M059J (cell line): ENCODE measurements at places on chromosomes 6 and 20.

DNA sequence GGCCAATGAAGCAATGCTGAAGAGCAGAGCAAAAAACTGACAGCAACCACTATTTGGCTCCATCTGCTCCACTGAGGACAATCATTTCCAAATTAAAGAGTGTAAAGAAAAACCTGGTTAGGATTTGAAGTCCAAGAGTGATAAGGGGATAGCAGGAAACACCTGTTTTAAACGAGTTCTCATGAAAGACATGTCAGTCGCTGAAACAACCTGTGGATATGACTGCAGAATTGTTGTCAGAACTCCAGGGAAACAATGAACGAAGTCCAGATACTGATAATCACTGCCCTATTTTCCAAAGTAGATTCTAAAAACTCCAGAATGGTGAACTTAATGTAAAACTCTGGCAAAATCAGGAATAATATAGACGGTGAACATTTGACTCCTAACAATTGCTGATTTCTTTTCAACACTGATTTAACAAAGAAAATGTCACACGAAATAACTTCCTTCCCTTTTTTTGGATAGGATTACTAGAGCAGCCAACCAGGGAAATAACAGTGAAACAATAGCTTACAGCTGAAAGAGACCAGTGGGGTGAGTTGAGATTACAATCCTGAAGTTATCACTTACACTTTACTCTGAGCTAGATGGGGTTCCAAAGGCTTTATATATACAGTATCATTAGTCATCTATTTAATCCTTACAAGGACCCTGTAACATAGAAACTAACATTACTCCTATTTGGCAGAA, 83.7 kb downstream of the ELOVL5 start:
- no peak for DNase-seq

DNA sequence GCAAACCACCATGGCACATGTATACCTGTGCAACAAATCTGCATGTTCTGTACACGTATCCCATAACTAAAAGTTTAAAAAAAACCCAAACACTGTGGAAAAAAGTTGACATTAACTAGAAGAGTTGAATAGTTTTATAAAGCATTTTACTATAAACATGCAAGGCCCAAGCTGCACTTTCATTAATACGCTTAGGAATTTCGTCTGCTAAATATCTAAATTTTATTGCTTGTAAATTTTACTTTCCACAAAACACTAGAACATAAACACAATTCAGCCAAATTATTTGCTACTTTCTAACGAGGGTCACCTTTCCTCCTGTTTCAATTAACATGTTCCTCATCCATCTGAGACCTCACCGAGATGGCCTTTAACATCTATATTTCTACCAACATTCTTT, 74.4 kb upstream of the MAN1A1 start:
- no peak for DNase-seq

DNA sequence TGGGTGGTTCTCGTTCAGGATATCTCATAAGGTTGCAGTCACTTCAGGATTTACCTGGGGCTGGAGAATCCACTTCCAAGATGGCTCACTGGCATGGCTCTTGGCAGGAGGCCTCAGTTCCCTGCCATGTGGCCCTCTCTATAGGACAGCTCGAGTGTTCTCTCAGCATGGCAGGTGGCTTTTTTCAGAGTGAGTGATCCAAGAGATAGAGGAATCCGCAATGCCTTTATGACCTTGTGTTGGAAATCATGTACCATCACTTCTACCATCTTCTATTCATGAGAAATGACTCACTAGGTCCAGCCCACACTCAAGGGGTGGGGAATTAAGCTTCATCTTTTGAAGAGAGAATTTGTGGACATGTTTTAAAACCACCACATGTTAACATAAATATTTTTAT, 37.8 kb downstream of the PPP1R16B start:
- DNase-seq = no peak

DNA sequence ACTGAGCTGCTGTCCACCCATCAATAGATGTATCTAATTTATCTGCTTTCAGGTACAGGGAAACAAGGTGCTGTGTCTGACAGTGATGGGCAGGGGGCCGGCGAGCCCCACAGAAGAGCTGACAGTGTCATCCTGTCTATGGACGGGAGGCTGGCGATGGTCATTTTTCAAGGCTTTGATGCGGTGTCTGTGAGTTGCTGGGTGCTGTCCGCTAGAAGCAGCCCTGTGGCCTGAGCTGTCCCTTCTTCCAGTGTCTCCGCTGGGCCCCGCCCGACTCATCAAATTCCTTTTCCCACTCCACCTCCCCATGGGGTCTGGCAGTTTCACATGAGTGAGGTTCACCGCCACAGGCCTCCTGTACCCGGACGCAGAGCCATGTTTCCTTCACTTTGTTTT, 161.4 kb upstream of the PMEPA1 start:
- DNase-seq = no peak

GRCh38 chr20:4814696-4815252, 93.1 kb downstream of the PRND start:
- DNase-seq = no peak

DNA sequence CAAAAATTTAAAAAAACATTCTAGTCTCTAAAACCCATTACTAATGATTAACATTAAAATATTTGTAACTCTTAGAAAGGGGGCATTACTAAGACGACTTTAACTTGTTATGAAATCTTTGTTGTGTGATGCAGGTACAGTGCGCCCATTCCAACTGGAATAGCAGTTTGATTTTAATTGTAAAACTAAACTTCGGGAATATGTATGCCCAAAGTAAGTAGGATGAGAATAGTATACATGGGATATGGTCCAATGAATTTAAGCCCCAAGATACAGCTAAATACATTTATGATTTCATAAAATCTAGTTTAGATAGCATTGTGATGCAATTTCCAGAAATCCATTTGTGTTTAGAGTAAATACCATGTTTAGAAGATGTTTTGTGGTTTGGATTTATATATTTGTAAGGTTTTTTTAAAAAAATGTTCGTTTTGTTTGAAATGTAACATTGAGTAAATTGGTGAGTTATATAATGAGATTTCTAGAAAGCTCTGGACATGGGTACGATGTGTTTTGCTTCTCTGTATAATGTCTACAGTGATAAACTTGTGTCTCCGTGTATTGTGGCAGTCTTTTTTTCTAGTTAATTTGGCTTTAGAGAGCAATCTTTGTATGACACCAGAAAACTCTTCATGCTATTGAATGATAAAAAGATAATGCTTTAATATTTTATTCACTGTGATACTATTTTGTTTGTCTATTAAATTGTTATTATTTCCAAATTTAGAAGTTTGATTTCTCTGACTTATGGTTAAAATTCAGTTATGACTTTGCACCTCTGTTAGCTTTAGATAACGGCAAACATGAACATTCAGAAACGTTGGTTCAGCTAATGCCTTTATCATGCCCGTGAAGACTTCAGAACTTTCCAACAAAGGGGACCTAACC, 54.8 kb downstream of the RNF182 start:
- no peak for DNase-seq

DNA sequence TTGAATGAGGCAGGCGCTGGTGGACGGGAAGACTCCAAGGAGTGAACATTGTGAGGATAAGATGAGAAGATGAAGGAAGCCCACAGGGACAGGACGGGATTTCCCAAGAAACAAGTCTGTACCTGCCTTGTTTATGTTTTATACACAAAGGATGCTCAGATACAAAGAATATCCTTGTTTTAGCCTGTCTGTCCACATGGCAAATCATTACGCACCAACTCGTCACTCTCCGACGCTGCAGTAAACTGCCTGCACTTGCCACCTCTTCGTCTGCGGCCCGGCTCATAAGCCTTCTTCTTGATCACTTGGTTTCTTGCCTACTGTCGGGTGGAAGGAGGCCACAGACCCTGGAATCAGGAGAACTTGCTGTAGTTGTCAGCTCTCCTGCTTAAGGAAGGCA, 85.4 kb downstream of the CD83 start:
- DNase-seq = no peak

GRCh38 chr6:41624621-41625380, 13.5 kb upstream of the MDFI start:
- DNase-seq = no peak

- peak; percentile 21 for DNase-seq
Observed at GRCh38 chr6:138818496-138819194, 22.8 kb downstream of the ECT2L start.

- no peak for DNase-seq
Observed at GRCh38 chr6:21847711-21848480, 254.3 kb downstream of the SOX4 start.

DNA sequence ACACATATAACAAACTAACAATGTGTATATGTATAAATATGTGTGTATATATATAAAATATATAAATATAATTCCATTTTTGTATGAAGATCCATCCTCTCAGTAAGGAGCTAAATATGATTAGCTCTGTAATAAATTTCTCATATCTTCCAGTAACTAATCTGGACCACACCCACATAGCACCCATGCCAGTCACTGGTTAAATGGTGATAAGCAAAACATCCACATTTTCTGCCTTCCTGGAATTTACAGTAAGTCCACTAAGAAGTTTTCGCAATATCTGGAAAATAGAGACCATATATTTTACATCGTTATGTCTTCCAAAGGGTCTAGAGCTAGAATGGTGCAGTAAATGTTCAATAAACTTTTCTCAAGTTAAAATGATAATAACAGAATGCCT, 151.5 kb upstream of the STMND1 start:
- no peak for DNase-seq

DNA sequence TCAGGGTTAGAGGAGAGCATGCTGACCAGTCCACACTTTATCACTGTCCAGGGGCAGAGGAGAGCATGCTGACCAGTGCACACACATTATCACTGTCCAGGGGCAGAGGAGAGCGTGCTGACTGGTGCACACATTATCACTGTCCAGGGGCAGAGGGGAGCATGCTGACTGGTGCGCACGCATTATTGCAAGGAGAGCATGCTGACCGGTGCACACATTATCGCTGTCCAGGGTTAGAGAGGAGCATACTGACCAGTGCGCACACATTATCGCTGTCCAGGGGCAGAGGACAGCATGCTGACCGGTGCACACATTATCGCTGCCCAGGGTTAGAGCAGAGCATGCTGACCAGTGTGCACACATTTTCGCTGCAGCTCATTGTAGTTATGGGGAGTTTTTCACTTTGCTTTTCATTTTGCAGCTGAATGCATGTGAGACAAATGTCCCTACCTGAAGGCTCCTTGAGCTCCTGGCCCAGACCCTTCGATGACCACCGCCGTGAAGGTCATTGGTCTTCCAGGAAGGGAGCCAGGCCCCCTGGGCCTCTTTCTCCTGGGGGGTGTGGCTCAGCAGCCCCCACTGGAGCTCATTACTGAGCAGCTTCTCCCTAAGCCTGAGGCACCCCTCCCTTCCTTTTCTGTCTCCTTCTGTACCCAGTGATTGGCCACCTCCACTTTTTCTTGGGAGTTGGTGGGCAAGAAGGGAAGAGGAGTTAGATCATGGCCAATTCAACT, 178.8 kb upstream of the AFDN start:
- DNase-seq = no peak

GRCh38 chr6:131682442-131682841, 18.8 kb downstream of the OR2A4 start:
- DNase-seq = peak; percentile 25

- DNase-seq = peak; percentile 32
Observed at GRCh38 chr6:137217801-137218472, 1.2 kb downstream of the IFNGR1 start.

GRCh38 chr6:168992446-168993144, 261.1 kb downstream of the THBS2 start:
- no peak for DNase-seq

DNA sequence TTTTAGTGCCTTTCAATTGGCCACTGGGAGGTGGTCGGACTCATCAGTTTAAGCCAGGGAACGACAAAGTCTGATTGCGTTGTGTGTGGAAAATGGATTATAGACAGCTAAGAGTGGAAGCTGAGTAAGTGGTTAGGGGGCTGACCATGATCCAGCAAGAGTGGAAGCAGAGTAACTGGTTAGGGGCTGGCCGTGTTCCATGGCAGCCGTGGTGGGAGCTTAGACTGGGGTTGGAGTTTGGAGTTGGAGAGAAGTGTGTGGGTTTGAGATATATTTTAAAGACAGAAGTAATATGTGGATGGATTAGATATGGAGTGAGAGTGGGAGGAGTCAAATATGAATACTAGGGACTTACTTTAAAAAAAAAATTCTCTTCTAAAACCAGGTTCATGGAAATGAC, 41.7 kb downstream of the LRRN4 start:
- DNase-seq = no peak

DNA sequence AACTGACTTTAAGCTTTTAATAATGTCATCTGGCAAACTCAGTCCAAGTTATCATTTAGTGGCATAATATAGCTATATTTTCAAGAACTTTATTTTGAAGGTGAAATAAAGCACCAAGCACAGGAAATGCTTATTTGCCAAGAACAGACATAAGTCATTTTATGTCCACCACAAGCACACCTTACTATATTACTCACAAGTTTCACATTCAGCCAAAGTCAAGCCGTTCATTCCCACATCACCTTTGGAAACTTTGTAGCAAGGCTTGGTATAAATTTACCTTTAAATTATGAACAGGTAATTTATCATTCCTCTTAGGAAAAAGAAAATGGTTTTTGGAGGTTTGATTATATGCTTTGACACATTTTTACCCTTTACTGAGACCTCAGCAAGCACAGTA, 236.8 kb upstream of the FKBP1C start:
- DNase-seq = no peak

DNA sequence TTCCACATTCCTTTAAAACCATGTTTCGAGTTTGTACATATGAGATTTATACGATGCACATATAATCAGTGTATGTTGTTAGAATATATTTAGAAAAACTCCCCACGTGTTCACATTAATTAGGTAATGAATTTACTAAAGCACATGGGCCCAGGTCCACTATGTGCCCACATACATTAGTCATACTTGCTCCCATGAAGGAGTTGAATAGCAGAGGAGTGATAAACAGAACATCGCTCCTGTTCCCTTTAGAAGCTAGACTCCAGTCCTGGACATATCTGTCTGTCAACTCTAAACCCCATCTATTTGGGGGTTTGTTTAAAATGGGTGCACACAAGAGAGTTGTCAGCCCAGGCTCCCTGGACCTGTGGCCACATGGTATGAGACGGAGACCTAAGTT, 108.1 kb upstream of the TIAM2 start:
- no peak for DNase-seq

DNA sequence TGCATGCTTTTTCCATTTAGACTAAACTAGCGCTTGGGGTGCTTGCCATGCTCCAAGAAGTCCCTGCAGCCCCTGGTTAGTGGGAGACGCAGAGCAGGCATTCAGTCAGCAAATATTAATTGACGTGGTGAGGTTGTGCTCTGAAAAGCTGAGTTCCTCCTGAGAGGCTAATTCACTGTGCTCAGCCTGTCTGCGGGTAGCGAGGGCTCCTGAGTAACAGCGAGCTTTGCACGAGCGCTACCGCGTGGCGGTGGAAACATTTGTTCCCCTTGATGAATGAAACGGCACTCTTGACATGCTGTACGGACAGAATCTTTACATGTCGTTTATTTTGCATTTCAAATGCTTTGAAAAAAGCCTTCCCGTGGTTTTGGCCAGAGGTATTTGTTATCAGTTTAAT, 170.6 kb upstream of the AGPAT4 start:
- peak; percentile 88 for DNase-seq

GRCh38 chr6:28867086-28867409, 56.7 kb downstream of the TRIM27 start:
- no peak for DNase-seq

DNA sequence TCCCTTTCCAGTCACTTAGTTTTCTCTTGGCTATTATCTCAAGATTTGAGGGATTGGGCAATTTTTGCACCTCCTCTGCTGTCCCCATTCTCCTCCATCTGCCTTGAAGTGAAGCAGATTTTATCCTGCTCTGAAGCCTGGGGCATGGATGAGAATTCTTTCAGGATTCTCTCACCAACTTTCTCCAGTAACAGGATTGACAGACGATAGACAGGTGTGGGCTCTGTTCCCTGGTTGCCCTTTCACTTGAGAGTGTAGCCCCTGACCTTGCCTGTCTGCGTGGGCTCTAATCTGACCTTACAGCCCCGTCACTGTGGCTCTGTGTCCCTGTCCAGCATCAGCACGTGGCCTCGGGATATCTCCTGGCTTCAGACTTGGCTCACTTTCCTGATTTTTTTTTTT, 27.1 kb downstream of the CDYL start:
- DNase-seq = no peak
